Panc1 (cell line): ENCODE measurements at places on chromosomes 11 and 22. TPM values are rescaled to one million over a fixed set of nuclear protein-coding genes. Genes with fewer than 3 reads are reported as not detected.

Gene UBQLN3
- not detected for total RNA-seq

DNA sequence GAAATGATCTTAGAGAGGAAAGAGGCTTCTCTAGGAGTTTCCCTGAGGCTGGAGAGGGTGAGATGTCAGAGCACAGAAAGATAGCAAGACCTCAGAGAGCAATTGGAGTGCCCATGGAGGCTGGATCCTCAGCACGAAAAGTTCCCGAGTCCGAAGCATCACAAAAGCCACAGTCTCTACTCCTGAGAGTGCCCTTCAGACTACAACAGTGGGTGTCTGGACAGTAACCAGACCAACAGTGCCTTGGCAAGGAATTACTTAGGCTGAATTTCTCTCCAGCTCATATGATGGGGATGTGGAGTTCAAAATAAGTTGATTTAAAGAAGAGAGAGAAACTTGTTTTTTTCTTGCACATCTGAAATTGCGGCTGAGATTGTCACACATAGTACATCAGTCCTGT is 31.9 kb upstream of the PSMA1 start:
- no peak for DNase-seq

DNA sequence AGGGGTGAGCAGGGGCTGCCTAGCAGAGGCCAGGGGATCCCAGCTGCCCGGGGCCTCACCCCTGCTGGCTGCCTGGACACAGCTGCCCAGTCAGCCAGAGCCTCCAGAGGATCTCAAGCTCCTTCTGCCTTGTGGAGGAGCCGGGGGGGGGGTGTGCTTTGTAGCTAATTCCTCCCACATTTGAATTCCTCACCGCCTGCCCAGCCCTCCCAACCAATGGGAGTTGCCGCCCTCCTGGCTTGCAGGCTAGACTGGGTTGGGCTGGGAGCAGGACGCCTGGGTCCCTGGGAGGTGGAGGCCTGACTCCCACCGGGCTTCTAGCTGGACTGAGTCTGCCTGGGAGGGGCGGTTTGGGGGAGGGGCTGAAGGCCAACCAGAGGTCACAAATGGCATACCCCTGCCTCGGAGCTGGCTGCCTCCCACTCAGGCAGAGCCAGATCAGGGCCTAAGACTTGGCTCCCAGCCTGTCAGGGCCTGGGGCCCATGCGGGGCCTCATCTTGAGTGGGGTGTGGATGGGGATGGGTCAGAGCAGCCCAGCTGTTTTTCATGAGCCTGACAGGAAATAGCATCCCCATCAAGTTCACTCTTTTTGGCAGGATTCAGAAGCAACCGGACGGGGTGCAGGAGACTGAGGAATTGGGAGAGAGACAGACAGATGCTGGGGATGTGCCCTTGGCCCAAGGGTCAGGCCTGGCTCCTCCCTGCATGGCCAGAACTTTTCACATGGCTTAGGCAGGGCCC is 29.2 kb upstream of the PDE2A start:
- DNase-seq, result no peak

GRCh38 chr11:16977136-16977993 is 36.8 kb downstream of the PLEKHA7 start:
- DNase-seq, result no peak

DNA sequence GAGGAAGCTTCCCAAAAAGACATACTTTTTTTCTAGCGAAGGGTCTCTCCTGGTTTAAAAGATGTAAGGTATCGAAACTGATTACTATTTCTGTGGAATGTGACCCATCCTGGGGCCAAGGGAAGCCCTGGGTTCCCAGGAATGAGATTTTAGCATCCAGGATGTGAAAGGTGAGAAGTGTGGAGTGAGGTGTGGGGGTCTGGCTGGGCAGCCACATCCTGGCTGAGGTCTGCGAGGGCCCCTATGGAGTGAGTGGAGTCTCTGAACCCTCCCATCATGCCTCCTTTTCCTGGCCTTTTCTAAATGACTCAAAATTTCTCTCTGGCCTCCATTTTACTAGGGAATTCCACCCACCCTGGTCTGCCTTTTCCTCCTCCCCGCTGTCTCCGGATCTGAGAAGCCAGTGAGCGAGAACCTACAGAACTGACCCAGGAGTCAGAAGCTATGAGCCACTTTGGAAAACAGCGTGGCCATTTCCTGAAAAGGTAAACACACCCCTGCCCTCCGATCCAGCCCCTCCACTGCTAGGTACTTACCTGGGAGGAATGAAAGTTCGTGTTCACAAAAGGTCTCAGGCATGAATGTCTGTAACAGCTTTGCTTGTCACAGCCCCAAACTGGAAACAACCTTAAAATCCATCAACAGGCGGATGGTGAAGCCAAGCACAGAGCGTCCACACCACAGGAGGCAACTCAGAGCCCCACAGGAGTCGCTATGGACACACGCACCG is 27.7 kb upstream of the SHANK2 start:
- no peak for DNase-seq

Gene TIMP3
- 0.67 TPM for total RNA-seq

GRCh38 chr11:92393218-92393617 is 168.6 kb downstream of the FAT3 start:
- no peak for DNase-seq

GRCh38 chr11:77487790-77488189 is 13.9 kb upstream of the PAK1 start:
- DNase-seq, result no peak

Gene IZUMO1R
- not detected for total RNA-seq

Gene MEI1
- total RNA-seq, result 0.18 TPM

DNA sequence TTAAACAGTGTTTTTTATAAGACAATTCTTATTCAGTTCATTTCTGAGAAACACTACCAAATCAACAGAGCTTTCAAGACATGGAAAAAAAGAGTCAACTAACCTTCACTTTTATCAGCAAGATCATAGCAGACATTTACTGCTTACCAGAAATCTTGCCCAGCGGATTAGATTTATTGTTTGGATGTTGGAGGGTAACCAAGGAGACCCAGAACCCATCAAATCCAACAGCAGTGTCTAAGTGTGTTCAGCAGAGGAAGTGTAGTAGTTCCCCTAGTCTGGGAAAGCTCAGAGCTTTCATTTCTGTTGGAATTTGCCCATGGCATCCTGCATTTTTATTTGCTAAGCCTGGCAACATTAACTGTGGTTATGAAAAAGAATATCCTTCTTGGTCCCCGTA is 2.4 kb upstream of the PGM2L1 start:
- DNase-seq, result no peak

DNA sequence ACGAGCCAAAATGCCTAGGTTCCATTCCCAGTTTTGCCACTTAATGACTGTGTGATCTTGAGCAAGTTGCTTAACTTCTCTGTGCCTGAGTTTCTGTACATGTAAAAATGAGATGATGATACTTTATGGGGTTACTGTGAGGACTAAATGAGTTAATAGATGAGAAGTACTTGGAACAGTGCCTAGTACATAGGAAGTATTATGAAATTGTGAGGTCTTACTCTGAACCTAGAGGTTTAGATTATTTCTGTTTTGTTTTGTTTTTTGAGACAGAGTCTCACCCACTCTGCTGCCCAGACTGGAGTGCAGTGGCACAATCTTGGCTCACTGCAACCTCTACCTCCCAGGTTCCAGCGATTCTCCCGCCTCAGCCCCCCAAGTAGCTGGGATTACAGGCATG is 227.0 kb upstream of the POU2AF2 start:
- no peak for DNase-seq

Gene PPP1R14B
- 261 TPM for total RNA-seq

DNA sequence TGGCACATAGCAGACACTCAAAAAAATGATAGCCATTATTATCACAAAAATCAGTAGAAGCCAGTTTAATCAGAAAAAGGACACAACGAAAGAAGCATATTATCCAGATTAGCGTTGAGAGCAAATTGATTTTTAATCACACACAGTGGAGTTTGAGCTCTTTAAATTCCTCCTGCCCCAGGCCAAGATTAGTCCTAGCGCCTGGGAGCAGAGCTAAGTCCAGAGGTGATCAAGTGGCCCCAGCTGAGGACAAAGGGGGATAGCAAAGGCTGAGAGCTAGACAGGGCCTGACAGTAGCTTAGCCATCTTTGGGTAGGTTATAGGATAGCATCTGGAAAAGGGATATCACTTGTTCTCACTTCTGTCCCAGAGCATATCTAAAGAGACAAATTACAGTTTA is 133.6 kb downstream of the NXPE2 start:
- DNase-seq, result no peak
